ENCODE measurements at places on chromosomes 11 and 22.

DNA sequence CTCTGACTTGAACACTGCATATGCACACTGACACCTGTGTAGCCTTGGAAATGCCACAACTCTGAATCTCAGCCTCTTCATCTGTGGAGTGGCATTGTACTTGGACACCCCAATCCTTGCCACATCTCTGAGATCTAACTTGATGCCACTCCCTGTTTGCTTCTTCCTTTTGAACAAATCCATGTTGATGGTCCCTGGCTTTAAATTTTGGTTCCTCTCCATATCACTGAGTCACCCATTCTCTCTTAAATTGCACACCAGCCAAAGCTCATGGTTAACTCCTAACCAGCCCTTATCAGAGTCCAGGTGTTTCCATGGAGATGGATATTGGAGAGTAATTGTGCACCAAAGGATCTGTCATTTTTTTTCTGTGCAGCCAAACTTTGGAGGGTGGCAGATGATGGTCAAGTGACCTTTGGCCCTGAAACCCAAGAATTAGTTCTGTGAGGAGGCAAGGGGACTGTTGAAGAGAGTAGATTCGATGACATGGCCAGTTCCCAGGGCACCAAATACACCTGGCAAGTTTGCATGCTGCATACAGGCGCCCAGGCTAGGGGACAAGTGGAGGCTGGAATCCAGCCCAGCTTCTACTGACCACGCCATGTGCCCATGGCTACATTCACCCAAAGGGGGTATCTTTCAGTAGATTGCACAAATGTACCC is 25.1 kb upstream of the PAMR1 start:
- no peak overlapping the region for H3K4me3 ChIP-seq
- H3K4me1 ChIP-seq, result no peaks in the 10 kb centered on the region
- DNase-seq, result no peak
- no peak overlapping the region for H3K27ac ChIP-seq
- H3K27me3 ChIP-seq, result peaks cover 7% of the 10 kb centered on the region

GRCh38 chr22:22927196-22927887 is 39.7 kb downstream of the IGLL5 start:
- no peak overlapping the region for H3K27ac ChIP-seq
- DNase-seq, result no peak
- H3K4me1 ChIP-seq, result peaks cover 14% of the 10 kb centered on the region
- H3K36me3 ChIP-seq, result no peaks in the 10 kb centered on the region

DNA sequence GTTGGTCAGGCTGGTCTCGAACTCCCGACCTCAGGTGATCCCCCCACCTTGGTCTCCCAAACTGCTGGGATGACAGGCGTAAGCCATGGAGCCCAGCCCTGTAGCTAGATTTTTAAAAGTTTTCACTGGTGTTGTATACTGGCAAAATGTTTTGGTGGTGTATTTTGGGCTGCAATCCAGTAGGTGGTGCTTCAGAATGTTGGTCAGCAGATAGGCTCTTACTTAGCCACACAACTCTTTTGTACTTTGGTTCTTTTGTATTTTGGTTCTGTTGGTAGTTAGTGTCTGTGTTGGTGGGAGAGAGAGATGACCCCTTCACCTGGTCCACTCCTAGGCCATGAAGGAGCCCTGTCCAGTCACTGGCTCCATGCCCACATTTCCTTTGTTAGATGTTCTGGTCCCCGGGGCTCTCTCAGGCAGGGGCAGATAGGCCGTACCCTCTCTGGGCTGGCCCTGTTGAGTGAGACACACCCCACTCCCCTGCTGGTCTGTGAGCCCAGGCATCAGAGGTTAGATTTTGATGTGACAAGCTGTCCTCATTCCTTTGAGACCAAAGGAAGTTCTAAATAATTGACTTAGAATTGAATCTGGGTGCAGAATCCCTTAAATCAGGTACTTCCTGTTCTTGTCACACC is 123.8 kb downstream of the DDX10 start:
- no peak overlapping the region for H3K4me3 ChIP-seq
- no peak overlapping the region for H3K27ac ChIP-seq
- no peaks in the 10 kb centered on the region for H3K27me3 ChIP-seq
- DNase-seq, result no peak
- H3K4me1 ChIP-seq, result no peaks in the 10 kb centered on the region

DNA sequence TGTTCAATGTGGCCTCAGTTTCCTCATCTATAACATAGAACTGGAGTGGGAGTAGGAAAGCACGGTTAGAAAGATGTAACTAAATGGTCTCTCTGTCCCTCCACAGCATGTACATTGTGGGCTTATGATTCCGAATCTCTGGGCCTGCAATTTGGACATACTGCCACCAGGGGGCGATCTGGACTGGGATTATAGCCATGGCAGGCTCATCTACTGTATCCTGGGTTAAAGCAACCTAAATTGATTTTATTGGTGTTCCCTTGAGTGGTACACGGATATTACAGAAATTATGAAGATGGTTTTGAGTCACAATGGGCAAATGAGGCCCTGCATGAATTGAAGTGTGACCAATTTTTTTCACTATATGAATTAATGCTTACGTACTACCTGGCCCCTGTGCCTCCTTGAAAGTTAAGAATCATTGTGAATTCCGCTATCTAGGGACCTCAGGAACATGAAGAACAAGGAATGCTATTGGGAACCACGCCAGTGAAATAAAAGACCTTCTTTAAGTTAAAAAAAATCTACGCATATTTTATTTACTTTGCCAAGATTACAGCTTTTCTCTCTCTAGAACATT is 32.9 kb downstream of the TST start:
- H3K4me3 ChIP-seq, result no peak overlapping the region
- H3K4me1 ChIP-seq, result no peaks in the 10 kb centered on the region
- H3K36me3 ChIP-seq, result no peaks in the 10 kb centered on the region
- H3K27ac ChIP-seq, result no peak overlapping the region

- no peaks in the 10 kb centered on the region for H3K27me3 ChIP-seq
- no peak for DNase-seq
- H3K4me1 ChIP-seq, result no peaks in the 10 kb centered on the region
These were observed 109.5 kb downstream of the TENM4 start for GRCh38 chr11:79331203-79331901.

Data from CD4-positive, CD25-positive, alpha-beta regulatory T cell (primary cell).